GF-D8 (cell line): ENCODE measurements at places on chromosomes 3 and 15.

DNA sequence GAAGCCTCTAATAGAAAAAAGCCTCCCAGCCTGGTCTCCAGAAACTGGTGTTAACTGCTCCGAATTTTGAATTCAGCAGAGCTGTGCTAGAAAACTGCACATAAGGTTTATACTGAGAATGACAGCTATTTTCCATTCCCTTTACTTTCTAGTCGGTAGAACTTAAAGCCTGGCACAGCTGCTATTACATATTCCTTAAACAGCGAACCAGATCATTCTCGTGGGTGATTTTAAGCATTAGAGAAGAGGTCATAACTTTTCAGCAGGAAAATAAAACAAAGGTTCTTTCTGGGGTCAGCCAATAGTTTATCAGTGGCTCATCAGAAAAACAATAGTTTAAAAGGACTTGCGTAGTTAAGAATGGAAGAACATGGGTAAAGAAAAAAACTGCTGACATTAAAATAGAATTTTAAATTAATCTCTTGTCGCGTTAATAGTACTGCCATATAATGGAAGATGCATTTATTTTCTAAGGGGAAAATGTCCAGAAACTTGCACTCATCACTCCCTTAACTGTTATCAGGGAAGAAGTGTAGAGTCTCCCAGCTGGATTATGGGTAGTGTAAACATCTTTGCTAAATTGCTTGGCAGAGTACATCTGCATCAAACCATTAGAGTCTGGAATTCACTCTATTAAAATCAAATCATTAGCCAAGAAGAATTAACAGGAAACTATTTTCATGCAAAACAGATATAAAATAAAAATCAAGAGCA is 7.9 kb downstream of the VGLL4 start:
- DNase-seq = no peak

DNA sequence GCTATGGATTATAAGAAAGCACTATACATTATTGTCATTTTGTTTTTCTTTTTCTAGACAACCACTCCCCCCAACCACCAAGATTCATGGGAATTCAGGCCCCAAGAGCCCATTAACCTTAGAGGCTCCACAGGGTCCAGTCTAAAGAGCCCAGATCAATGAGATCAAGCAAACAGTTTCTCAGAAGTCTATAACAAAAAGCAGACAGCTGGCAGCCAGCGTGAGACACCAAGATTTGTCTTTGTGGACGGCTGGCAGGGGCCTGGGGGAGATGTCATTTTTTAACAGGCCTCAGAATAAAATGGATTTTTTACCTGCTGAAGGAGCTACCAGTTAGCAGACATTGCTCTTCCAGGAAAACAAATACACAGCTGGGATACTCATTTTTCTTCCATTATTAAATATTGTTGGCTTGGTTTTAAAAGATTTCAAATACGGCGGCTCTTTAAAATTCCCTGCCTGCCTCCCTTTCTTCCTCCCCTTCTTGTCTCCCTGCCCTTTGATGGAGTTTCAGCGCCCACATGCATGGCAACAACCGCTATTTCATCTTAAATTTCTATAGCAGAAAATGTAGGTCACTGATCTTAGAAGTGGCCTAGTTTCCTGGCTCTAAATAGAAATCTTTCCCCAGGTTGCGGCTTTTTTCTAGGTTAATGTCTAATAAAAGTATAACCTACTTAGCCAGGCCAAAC is 130.6 kb downstream of the FAM174B start:
- no peak for DNase-seq

GRCh38 chr3:151305775-151306151 is 10.9 kb downstream of the GPR87 start:
- no peak for DNase-seq

DNA sequence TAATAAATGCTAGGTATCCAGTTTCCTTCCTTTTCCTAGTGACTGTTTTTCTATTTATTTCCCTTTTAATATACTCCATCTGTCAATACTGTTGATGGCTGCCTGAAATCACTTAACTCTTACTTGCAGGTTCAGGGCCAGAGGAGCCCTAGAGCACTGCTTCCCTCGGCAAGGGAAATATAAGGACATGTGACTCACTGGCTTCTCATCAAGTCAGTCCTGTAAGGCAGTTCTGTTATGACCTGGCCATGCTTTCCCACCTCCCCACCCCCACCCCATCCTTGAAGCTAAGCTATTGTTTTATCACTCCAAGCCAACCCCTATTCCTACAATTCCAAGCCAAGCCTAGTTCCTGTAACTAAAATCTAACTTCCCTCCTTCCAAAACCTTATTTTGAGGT is 800.7 kb downstream of the ROBO1 start:
- no peak for DNase-seq

DNA sequence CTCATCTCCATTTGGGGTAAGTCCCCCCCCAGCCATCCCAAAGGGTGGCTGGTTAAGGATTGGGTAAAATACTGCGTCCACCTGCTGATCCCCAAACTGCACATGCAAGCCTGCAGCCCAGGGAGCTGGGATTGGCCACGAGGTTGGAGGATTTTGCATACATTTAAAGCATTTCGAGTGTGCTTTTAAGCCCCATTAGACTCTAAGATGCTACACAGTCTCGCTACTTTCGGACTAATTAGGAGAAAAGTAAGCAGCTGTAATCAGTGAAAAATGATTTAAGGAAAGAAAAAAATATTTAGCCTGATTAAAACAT is 23.9 kb downstream of the SLC6A6 start:
- DNase-seq = no peak

DNA sequence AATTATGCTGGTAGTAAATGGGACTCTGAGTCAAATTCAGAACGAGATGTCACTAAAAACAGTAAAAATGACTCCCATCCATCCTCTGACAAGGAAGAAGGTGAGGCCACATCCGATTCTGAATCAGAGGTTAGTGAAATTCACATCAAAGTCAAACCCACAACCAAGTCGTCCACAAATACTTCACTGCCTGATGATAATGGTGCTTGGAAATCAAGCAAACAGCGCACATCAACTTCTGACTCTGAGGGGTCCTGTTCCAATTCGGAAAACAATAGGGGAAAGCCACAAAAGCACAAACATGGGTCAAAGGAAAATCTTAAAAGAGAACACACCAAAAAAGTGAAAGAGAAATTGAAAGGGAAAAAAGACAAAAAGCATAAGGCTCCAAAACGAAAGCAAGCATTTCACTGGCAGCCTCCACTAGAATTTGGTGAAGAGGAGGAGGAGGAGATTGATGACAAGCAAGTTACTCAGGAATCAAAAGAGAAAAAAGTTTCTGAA is 15.1 kb upstream of the ZBTB47 start:
- no peak for DNase-seq

- DNase-seq = no peak
These were observed 140.7 kb downstream of the FBLN2 start for GRCh38 chr3:13689373-13690260.

- no peak for DNase-seq
These were observed 39.2 kb upstream of the SPSB4 start for GRCh38 chr3:141011997-141012262.

DNA sequence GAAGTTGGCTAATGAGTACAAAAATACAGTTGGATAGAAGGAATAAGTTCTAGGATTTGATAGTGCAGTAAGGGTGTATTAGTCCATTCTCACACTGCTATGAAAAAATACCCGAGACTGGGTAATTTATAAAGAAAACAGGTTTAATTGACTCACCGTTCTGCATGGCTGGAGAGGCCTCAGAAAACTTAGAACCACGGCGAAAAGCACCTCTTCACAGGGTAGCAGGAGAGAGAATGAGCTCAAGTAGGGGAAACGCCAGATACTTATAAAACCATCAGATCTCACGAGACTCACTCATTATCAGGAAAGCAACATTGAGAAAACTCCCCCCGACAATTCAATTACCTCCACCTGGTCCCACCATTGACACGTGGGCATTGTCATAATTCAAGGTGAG is 483.3 kb downstream of the TUSC7 start:
- DNase-seq = no peak

GRCh38 chr15:89494941-89495637 is 1.3 kb downstream of the RHCG start:
- no peak for DNase-seq

DNA sequence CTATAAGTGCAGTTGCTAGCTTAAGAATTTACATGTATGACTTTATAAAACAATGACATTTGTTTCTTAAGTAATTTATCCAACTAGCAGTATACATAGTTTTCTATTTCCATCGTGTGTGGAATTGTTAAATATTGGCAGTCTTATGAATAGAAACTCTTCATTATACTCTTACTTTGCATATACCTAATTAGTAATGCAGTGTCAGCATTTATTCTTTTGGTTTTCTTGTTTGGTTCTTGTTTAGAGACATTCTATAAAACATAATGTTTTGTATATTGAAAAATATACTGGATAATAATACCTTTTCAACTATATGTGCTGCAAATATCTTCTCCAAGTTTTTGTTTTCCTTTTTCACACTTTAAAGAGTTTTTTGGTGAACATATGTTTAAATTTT is 760.2 kb downstream of the VGLL3 start:
- DNase-seq = no peak

GRCh38 chr3:29475305-29475840 is 194.5 kb downstream of the RBMS3 start:
- DNase-seq = no peak

DNA sequence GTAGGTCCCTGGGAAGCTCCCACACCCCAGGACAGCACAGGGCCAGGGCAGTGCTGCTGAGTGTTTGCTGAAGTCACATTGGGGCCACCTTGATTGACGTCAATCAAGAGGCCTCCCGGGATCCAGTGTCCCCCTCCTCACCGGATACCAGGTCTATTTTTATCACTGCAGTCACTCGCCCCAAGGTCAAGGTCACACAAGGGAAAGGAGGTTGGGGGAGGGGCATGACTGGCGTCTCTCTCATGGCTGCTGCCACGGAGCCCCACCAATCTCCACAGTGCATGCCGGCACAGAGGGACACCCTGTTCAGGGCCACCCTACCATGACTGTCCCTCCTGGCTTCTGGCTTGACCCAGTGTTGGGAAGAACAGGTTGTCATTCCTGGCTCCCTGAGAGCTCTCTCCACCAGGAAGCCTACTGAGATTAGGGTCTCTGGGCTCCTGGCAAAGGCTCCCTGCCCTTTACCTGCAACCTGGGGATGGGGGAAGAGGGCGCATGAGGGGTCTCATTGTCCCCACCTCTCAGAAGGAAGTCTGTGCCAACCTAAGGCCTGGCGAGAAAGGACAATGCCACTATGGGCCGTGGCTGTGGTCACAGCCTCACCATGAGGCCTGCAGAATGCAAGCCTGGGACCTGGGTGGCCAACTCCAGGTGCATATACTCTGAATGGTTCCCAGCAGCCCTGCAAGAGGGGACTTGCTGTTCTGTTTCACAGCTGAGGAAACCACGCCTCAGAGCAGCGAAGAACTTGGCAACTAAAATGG is 1.5 kb downstream of the MYL3 start:
- DNase-seq = no peak

DNA sequence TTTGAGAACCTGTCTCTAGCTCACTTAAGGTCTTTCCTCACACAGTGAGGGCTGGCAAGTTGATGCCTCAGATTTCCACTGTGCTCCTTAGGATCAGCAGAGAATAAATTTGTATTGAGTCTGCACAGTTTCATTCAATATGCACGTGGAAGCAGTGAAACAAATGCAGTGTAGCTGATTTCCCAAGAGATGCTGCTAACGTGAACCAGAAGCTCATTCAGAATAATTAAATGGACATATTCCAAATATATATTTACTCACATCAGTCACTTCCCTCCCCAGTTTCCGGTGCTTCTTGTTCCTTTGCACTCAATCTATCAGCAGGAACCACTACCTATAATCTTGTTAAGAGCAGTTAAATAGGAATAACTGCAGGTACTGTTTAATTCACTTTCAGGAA is 86.1 kb downstream of the UNC13C start:
- DNase-seq = no peak

DNA sequence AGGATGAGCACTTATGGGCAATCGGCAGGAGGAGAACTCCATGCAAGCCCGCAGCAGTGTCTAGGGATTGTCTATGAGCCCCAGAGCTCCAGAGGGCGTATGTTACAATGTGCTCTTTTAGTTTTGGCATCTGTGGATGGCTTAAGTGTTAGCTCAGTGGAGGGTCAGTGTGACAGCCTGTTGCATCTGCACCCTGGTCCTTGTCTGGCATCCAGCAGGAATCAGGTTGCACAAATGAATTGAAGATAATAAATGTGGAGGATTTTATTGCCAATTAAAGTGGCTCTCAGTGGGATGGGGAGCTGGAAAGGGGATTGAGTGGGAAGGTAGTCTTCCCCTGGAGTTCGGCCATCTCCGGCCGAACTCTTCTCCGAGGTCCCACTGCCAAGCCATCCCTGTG is 11.8 kb upstream of the PRICKLE2 start:
- DNase-seq = no peak

- DNase-seq = no peak
These were observed 84.3 kb upstream of the FXR1 start for GRCh38 chr3:180828001-180828720.
